ENCODE measurements at places on chromosomes 6 and 20.

GRCh38 chr20:32914031-32914430, 55.3 kb downstream of the EFCAB8 start:
- no peak for DNase-seq

DNA sequence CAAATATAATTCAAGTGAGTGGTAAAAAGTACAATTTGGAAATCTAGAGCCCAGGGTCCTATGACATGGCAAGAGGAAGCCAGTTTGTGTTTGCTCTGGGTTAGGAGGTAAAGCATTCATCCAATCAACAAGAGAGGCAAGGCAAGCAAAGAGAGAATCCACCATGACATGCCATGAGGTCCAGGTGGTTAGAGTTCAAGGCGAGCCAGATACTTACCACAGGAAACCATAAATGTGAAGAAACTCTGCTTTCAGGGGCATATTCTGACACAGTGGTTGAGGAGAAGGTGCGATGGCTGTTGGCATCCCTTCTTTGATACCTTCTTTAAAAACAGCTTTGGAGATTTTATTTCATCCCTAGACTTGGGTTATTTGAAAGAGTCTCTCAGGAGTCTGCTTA, 193.8 kb upstream of the MAN1A1 start:
- DNase-seq = no peak

DNA sequence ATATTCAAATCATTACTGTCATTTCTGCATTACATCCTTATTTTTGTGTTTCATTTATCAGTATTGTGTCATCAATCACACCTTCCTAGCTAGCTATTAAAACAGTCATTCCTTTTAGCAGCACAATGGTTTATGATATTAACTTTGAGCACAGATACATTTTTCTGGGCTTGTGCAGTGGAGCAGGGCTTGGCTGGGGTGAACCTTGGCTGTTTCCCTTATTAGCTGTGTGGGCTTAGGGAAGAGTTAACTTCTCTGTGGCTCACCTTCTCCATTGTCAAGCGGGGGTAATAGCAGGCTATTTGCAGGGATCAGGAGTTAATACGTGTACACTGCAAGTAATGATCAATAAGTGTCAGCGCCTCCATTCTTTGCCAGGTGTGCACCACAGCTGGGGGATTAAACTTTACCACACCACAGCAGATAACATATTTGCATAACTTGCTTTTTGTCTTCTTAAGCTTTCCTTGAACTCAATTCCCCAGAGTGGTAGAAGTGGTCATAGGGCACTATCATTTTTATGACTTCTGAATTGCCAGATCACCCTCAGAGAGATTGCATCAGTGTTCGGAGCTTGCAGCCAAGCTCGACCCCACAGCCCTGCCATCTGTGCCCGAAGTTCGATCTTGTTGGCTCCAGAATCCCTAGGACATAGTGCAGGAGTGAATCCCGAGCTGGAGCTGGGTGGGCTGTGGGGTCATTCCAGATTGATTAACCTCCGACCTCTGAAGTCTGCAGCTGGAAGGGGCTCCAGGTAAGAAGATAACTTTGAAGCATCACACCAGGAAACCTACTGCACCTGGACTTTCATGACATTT, 1.5 kb upstream of the PYGB start:
- no peak for DNase-seq

DNA sequence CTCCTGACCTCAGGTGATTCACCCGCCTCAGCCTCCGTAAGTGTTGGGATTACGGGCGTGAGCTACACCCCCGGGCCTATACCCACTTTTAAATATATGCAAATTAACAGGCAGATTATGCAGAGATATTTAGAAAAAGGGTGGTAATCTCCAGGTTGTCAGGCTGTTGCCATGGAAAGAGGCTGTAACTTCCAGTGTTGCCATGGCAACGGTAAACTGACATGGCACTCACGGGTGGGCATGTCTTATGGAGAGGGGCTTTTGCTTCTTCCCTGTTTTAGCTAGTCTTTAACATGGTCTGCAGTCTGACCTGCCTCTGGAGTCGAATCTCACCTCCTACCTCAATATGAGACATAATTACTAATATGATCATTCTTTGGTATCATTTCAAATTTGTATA, 44.9 kb downstream of the ZNF334 start:
- DNase-seq = no peak

DNA sequence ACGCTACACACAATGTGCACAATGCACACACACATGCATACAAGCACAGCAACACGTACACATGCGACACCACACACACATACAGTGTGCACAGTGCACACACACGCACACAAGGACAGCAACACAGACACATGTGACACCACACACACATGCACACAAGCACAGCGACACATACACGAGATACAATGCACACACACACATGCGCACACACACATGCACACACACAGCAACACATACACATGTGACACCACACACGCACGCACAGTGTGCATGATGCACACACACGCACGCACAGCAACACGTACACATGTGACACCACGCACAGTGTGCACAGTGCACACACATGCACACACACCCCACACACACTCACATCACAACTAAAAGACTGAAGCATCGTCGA, 327.3 kb downstream of the THBS2 start:
- no peak for DNase-seq

DNA sequence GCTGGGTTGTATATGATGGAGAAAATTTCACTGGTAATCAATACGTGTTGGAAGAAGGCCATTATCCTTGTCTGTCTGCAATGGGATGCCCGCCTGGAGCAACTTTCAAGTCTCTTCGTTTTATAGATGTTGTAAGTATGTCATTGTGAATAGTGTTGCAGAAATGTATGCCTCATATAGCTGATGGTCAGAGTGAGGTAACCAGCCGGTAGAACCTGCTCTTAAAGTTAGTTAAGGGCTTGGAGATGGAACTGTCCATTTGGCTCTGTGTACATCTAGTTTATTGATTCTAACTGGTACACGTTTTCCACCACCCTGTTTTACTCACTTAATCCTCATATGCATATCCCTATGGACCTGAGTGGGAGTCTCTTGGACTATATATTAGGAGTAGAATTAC, 73.5 kb downstream of the RTN4IP1 start:
- DNase-seq = no peak

- no peak for DNase-seq
These were observed 178.1 kb downstream of the RIMS1 start for GRCh38 chr6:72064399-72064975.

DNA sequence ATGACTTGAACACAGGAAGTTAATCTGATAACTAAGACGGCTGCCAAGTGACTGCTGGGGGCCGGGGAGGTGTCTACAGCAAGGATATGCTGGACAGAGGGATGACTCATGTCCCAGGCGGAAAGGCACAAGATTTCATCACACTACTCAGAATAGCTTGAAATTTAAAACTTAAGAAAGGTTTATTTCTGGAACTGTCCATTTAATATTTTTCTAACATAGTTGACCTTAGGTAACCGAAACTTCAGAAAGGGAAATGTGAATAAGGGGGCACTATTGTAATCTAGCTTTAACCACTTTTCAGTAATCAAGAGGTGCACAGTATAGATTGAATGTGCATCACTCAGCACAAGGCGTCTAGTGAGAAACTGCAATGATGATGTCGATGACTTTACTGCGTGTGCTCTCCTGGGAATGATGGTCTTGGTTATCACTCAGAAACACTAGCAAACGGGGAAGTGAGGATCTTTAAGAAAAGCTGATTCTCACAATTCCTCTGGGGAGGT, 171.5 kb downstream of the QKI start:
- no peak for DNase-seq

DNA sequence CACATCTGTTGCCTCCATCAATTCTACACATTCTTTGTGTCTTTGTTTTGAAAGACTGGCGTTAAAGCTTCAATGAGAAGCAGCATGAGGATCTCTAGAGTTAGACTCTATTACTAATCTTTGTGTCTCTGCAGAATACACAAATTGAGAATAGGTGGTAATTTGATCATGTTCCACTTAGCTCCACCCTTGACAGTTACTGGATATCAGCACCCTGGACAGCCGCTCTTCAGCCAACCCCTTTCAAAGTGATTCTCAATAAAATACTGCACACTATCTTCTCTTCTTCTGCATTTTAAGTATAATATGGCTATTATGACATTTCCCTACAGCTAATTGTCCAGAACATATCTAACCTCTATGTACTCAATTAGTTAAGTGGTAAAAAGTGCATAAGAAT, 54.3 kb upstream of the CNR1 start:
- peak; percentile 36 for DNase-seq

- DNase-seq = no peak
These were observed 514.3 kb upstream of the CITED2 start for GRCh38 chr6:139888681-139889122.

- no peak for DNase-seq
These were observed 13.7 kb downstream of the TTLL2 start for GRCh38 chr6:167338541-167339117.

- no peak for DNase-seq
These were observed 54.4 kb downstream of the SNRNP48 start for GRCh38 chr6:7644417-7644816.

DNA sequence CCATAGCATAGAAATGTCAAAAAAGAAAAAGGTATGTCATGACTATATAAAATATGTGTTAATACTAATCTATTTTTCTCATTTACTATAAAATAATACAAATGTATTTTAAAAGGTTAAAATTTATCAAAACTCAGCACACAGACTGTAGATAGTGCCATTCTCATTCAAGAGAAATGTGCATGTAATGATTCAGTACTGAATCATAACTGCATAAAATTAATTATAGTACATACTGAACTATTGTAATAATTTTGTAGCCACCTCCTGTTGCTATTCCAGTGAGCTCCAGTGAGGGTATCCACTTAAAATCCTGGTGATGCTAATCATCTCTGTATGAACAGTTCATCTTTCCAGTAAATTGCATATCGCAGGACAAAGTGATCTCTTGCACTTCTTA, 82.8 kb downstream of the HMGCLL1 start:
- no peak for DNase-seq

DNA sequence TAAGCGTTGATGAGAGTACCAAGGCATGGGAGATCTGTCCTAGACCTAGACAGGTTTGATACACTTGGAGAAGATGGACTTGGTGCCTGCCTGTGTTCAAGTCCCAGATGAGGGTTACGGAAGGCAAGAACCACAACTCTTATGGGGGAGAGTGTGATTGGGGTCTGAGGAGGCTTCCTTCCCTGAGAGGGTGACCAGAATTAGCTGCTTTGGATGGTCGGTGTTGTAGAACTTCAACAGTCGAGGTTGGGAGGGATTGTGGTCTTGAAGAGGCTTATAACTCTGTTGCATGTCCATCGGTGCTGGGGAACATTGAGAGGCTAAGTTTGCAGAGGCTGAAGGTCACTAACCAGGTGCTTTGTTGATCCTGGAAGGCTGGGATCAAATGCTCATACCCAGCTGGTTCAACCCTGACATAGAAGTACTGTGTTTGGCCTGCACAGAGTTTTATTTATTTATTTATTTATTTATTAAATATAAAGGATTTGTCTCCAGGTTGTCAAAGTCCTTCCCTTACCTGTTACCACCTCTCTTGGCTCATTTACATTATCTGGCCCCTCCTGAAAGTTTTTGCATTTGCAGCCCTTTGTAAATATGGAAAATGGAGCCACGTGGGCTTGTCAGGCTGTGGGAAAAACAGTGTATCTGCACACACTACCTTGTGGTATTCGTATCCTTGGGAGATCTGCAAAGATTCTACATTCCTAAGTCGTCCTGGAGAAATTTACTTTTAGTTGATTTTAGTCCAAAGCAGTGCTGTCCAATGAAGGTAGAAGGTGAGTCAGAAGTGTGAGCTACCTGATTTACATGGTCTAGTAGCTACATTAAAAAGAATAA, 15.8 kb upstream of the EFCAB8 start:
- DNase-seq = no peak

DNA sequence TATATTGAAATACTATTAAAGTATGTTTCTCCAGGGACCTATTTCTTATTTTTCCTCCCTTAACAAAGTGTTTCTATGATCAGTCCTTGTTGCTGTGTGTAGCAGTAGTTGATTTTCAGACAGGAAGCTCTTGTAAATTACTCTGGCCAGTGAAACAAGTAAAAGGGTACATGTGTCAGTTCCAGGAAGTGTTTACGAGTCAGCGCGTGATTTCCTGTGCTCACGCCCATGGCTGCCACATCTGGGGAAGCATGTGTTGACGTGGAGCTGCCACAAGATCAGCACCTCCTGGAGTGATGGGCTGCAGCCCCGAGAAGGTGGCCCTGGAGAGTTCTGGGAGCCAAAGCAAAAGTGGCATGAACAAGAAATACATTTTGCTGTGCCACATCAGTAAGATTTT, 38.6 kb upstream of the GGTLC1 start:
- DNase-seq = no peak

DNA sequence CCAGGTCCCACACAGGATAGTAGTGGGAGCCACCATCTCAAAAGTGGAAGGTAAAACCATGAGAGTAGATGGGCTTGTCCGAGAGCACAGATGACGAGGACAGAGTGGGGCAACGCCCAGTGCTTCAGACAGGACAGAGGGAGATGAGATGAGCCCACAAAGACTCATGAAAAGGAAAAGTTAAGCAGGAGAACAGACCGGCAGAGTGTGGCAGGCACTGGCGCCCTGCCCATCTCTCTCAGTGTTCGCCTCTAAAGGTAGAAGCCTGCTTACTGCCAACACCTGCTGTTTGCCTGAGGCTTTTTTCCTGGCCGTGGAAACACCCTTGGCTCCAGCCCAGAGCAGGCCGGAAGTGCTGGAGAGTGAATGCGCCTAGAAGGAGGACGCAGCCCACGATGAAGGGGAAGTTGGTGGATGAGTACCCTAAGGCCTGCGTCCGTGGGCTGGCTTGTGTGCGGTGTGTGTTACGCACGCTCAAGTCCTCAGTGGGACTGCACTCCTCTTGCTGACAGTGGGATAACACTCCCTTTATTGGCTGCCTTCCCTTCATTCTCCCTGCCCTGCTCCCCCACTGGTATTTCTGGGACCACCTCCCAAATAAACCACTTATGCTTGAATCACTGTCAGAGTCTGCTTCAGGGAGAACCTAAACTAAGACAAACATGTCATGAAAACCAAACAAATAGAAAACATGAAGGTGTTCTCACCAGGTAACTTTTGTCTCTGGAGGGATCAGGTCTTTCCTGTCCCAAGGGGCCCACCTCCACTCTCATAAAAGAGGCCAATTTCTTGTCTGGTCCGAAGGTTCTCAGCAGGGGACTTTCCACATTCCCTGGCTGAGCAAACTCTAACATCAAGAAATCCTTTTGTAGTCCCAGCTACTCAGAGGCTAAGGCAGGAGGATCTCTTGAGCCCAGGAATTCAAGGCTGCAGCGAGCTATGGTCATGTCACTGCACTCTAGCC, 9.1 kb upstream of the FOXP4 start:
- no peak for DNase-seq

DNA sequence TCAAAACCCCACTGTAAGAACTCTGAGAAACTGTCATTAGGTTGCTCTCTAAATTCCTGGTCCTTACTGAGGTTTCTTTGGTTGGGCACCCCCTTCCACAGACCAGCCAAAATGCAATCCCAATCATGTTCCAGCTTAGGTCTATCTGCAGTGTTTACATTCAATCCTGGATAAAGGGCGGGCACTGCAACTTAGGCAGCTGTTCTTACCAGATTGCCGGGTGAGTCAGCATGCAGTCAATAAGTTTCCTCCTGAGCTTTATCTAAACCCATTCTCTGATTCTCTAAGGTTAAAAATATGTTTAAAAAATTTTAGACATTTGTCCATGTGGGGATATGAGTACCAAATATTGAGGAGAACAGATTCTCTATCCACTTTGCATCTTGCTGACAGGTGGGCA, 197.8 kb downstream of the HAO1 start:
- DNase-seq = no peak

GRCh38 chr6:133567636-133568035, 321.3 kb upstream of the TCF21 start:
- DNase-seq = no peak

Data from left kidney (tissue), 8 donors.